Activated CD4-positive, alpha-beta T cell treated with anti-CD3 and anti-CD28 coated beads for 36 hours (primary cell): ENCODE measurements at places on chromosomes 5 and 9. TPM values are rescaled to one million over a fixed set of nuclear protein-coding genes. Genes with fewer than 3 reads are reported as not detected.

RGP1 gene
- total RNA-seq: 14.0 TPM

ISL1 gene
- total RNA-seq: not detected

DNAH5 gene
- not detected for total RNA-seq

DND1 gene
- total RNA-seq: 3.0 TPM

RAB24 gene
- total RNA-seq: 10.9 TPM

RAD50 gene
- 51.3 TPM for total RNA-seq

TSSK1B gene
- total RNA-seq: not detected

CCDC152 gene
- total RNA-seq: 12.2 TPM

NR6A1 gene
- 0.82 TPM for total RNA-seq

SOWAHA gene
- total RNA-seq: not detected

CXXC5 gene
- 0.82 TPM for total RNA-seq

ELAVL2 gene
- not detected for total RNA-seq

TMEM232 gene
- total RNA-seq: 1.2 TPM

EGFLAM gene
- not detected for total RNA-seq

TDRD7 gene
- 9.3 TPM for total RNA-seq

JAKMIP2 gene
- 3.4 TPM for total RNA-seq

ANKRD34B gene
- 0.07 TPM for total RNA-seq

PAPPA gene
- not detected for total RNA-seq
